Pancreas (tissue), 10 donors: ENCODE measurements at places on chromosomes 16 and 17. TPM values are rescaled to one million over a fixed set of nuclear protein-coding genes. Genes with fewer than 3 reads are reported as not detected.

DNA sequence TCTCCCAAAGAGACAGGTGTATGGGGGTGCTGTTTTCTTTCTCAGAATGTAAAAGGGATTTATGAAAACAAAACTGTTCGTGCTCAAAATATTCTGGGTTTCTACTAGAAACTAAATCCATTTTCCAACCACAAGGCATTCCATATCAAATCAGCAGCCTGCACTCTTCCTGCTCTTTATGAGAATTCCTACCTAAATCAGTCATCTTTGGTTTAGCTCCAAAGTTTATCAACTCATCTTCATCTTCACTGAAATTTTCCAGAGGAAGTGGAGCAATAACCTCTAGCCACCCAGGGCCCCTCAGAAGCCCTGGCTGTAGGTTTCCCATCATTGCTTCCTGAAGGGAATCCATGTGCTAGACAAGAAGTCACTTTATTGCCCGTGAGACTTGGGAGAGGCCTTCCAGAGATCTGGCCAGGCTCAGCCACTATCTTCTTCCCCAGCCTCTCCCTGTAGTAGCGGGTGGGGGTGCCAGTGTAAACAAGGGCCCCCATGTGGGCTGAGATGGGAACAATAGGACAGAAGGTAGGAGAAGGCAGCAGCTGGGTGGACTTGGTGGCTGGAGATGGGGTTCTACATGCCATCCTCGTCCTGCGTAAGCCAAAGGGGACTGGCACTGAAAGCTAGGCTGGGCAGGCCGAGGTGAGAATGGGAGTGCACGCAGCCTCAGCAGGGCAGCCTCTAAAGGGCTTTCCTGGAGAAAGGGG lies 22.0 kb upstream of the ALDH3A1 start:
- no peak for DNase-seq

DNA sequence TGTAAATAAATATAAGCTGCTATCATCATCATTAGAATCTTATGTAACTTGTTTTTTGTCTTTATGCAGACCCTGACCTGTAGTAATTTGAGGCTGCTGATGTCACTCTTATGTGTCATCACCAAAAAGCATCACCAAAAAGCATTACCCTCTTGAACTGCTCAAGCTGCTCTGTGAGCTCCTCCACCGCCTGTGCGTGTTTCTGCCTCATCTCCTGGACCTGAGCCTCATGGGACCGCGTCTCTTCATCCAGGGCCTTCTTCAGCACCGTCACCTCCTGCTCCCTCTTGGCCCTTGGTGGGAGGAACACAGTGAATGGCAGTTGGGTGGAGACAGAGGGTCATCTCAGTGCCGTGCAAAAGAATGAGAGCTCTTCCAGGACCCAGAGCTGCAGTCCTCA lies 82.4 kb downstream of the NDE1 start:
- DNase-seq = no peak

CA7 gene
- total RNA-seq = not detected

CCL3 gene
- 1.2 TPM for total RNA-seq

PIK3R6 gene
- not detected for total RNA-seq
